ENCODE measurements at places on chromosomes 7 and 10. TPM values are rescaled to one million over a fixed set of nuclear protein-coding genes. Genes with fewer than 3 reads are reported as not detected.

DNA sequence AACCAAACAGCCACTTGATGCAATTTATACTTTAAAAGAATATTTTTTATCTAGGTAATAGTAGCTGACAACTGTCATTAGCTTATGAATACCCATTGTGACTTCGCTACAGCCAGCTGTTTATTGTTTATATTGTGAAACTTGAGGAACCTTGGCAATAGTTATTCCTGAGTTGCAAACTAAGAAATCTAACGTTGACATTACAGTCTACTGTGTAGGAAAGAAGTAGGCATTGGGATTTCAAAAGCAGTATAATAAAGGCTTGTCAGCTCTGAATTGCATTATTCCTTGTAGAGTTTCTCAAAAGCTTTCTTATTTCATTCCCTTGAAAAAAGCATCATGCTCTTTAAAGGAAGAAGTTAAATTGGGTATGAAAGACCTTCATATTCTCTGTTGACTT lies 42.7 kb upstream of the OIT3 start:
- no peak for DNase-seq
- H3K4me3 ChIP-seq = no peak overlapping the region
- H3K4me1 ChIP-seq = no peaks in the 10 kb centered on the region
- H3K36me3 ChIP-seq = no peaks in the 10 kb centered on the region

ANKRD30A gene
- total RNA-seq = not detected

GRCh38 chr7:135792866-135793265 lies 44.3 kb upstream of the FAM180A start:
- no peaks in the 10 kb centered on the region for H3K36me3 ChIP-seq
- no peaks in the 10 kb centered on the region for H3K27me3 ChIP-seq
- no peak overlapping the region for H3K4me3 ChIP-seq
- H3K4me1 ChIP-seq = peaks cover 10% of the 10 kb centered on the region
- DNase-seq = no peak
- no peak overlapping the region for H3K27ac ChIP-seq

GRCh38 chr10:80596391-80597257 lies 58.9 kb downstream of the SH2D4B start:
- peaks cover 6% of the 10 kb centered on the region for H3K4me1 ChIP-seq
- no peak overlapping the region for H3K4me3 ChIP-seq
- DNase-seq = peak; percentile 38
- H3K36me3 ChIP-seq = no peaks in the 10 kb centered on the region
- H3K27ac ChIP-seq = no peak overlapping the region

DNA sequence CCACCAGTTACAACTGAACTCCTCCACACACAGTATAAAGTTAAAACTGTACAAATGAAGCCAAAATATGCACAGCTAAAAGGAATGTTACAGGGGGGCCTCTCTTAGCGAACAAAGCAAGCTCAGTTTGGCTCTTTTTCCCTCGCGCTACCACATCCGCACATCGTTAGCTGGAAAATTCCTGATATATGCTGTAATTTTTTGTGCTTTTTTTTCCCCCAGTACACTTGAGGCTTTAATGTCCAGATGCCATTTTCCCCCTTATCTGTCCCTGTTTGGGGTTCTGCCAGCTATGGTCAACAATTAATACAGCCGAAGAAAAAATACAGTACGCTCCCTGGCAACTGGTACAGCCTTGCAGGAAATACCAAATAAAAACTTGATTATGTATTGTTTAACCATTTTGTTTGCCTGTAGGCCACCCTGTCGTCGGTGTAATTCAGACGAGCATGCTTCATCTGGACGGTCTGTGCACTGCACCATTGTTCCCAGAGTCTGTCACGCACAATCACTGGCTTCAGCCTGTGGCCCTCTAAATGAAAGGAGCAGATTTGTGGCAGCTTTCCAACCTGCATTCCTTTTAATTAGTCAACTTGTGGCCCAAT lies 108.1 kb upstream of the FAM133B start:
- no peaks in the 10 kb centered on the region for H3K36me3 ChIP-seq
- no peak overlapping the region for H3K27ac ChIP-seq
- H3K4me3 ChIP-seq = no peak overlapping the region
- no peak for DNase-seq
- H3K27me3 ChIP-seq = no peaks in the 10 kb centered on the region

DNA sequence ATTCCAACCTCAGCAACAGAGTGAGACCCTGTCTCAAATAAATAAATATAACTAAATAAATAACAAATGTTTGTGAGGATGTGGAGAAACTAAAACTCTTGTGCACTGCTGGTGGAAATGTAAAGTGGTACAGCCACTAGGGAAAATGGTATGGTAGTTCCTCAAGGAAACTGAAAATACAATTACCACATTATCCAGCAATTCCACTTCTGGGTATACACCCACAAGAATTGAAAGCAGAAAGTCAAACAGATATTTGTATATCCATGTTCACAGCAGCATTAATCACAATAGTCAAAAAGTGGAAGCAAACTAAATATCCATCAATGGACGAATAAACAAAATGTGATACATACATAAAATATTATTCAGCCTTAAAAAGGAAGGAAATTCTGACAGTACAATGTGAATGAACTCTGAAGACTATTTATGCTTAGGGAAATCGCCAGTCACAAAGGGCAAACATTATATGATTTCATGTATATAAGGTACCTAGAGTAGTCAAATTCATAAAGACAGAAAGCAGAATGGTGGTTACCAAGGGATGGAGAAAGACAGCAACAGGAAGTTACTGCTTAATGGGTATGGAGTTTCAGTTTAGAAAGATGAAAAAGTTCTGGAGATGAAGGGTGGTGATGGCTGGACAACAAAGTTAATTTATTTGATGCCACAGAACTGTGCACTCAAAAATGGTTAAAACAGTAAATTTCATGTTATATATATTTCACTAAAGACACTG lies 9.8 kb downstream of the ARHGAP12 start:
- no peaks in the 10 kb centered on the region for H3K4me1 ChIP-seq
- no peak for DNase-seq
- H3K36me3 ChIP-seq = no peaks in the 10 kb centered on the region
- H3K27ac ChIP-seq = no peak overlapping the region
- H3K4me3 ChIP-seq = no peak overlapping the region
- no peaks in the 10 kb centered on the region for H3K27me3 ChIP-seq

DNA sequence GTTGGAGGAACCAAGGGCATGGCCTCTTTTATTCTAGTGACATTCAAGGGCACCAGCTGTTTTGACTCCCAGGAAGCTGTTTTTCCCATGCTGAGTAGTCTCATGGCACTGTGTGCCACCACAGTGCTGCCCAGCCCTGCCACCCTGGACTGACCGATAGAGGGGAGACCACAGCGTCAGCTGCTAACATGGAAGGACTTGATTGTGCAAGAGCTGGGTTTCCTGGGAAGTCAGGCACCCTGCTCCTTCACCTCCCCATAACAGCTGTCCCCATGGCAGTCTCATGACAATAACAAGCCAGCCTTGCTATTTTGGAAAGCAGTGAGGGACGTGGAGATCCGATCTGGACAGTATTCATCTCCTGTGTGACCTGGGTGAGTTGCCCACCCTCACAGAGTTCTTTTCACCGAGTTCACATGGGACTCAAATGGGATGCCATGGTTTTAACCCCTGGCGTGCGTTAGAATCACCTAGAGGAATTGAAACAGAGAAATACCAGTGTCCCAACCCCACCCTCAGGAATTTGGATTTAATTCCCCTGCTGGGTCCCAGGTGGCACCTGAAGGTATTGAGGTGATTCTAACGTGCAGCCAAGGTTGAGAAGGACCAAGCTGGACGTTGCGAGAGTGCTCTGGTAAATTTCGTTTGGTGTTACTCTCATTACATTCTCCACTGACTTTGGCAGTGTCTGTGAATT lies 174.8 kb downstream of the CELF2 start:
- H3K27ac ChIP-seq = no peak overlapping the region
- no peak for DNase-seq
- no peaks in the 10 kb centered on the region for H3K27me3 ChIP-seq

DNA sequence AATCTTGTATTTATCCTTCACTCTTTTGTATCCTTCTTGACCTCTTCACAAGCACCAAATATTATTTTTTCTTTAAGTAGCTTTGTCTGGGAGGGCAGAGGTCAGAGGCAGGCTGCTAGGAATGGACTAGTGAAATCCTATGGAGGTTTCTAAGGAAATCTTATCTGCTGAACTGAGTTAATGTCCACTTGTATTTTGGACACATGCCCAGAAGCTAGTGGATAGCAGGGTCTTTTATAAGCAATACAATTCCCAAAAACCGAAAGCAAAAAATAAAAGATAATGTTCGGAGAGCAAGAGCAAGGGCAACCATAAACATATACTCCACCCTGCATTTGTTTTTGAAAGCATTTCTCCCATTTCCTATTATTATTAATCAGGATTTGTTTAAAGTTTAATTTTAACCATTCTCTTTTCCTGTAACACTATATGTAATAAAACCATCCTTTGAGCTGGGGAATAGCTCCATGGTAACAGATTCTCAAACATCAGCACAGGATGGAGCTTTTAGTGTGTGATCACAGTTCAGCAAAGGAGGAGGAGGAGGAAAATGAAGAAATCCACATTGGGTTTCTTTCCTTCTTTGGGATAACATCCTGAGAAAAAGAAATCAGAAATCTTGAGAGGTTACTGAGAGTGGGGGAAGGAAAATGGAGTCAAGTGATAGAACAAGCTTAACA lies 328.2 kb upstream of the LRRN3 start:
- H3K36me3 ChIP-seq = no peaks in the 10 kb centered on the region
- no peak for DNase-seq
- no peak overlapping the region for H3K4me3 ChIP-seq
- no peaks in the 10 kb centered on the region for H3K27me3 ChIP-seq

GRCh38 chr7:141276031-141276430 lies 202.2 kb downstream of the TMEM178B start:
- H3K4me3 ChIP-seq = no peak overlapping the region
- H3K4me1 ChIP-seq = peaks cover 3% of the 10 kb centered on the region
- DNase-seq = peak; percentile 41
- no peaks in the 10 kb centered on the region for H3K27me3 ChIP-seq
- H3K36me3 ChIP-seq = no peaks in the 10 kb centered on the region

DNA sequence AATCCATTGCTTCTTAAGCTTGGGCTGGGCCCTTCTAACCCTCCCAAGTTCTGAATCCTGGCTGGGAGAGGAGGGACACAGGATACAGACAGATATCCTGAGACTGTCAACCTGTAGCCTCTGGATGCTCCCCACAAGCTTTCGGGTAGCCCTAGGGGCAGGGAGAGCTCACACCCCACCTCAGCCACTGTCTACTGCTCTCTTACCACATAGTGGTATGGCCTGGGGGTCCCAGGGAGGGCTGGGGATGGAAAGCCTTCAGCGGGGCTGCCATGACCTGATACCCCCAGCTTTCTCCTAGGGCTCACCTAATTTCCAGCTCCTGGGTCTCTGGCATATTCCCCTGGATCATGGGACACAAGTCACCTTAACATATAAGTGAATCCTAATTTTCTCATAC lies 25.1 kb downstream of the CRHR2 start:
- H3K36me3 ChIP-seq = no peaks in the 10 kb centered on the region
- no peak for DNase-seq
- no peak overlapping the region for H3K27ac ChIP-seq
- H3K4me3 ChIP-seq = no peak overlapping the region
- no peaks in the 10 kb centered on the region for H3K4me1 ChIP-seq

- H3K27ac ChIP-seq = no peak overlapping the region
- H3K4me3 ChIP-seq = no peak overlapping the region
- no peaks in the 10 kb centered on the region for H3K36me3 ChIP-seq
- no peaks in the 10 kb centered on the region for H3K4me1 ChIP-seq
- no peaks in the 10 kb centered on the region for H3K27me3 ChIP-seq
- DNase-seq = no peak
Measured at GRCh38 chr10:63744060-63744941, 223.1 kb downstream of the REEP3 start.

PIK3CG gene
- 2.2 TPM for total RNA-seq

- H3K27me3 ChIP-seq = no peaks in the 10 kb centered on the region
- no peak overlapping the region for H3K27ac ChIP-seq
- no peak for DNase-seq
- H3K4me1 ChIP-seq = no peaks in the 10 kb centered on the region
- no peaks in the 10 kb centered on the region for H3K36me3 ChIP-seq
Measured at GRCh38 chr7:107047902-107048782, 3.6 kb downstream of the PRKAR2B start.

DNA sequence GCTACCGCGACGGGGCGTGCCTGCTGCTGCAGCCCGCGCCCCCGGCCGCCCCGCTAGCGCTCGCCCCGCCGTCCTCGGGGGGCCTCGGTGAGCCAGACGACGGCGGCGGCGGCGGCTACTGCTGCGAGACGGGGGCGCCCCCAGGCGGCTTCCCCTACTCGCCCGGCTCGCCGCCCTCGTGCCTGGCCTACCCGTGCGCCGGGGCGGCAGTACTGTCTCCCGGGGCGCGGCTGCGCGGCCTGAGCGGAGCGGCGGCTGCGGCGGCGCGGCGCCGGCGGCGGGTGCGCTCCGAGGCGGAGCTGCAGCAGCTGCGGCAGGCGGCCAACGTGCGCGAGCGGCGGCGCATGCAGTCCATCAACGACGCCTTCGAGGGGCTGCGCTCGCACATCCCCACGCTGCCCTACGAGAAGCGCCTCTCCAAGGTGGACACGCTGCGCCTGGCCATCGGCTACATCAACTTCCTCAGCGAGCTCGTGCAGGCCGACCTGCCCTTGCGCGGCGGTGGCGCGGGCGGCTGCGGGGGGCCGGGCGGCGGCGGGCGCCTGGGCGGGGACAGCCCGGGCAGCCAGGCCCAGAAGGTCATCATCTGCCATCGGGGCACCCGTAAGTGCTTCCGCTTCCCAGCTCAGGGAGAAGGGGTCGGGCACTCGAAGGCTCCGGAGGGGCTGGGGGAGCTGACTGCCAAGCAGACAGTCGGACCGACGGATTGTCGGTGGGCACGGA lies 761 bp downstream of the PTF1A start:
- no peak overlapping the region for H3K4me3 ChIP-seq
- H3K4me1 ChIP-seq = no peaks in the 10 kb centered on the region
- no peak overlapping the region for H3K27ac ChIP-seq
- DNase-seq = no peak
- H3K27me3 ChIP-seq = peaks cover 22% of the 10 kb centered on the region

DNA sequence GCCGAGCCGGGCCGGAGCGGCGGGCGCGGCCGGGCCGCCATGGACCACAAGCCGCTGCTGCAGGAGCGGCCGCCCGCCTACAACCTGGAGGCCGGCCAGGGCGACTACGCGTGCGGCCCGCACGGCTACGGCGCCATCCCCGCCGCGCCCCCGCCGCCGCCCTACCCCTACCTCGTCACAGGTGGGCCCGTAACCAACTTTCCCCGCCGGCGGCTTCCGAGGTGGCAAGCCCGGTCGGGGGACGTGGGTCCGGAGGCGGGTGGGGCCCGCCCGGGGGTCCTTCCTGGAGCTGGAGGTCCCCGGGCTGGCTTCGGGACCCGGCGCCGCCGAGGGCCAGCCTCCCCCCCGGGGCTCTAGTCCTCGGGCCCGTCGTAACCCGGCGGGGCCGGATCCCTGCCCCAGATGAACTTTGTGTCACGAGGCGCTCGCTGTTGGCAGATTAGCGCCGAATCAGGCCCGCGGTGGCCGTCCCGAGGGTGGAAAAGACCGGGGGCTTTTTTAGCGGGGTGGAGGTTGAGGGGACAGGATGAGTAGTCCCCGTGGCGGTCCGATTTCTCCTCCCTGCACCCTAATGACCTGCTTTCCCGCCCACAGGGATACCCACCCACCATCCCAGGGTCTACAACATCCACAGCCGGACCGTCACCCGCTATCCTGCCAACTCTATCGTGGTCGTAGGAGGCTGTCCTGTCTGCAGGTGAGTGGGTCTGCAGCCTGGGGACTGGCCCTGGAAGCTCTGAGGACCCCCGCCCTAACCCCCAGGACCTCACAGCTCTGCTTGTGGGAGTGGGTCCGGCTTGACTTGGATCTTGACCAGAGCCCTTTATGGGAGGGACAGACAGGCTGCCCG lies 496 bp downstream of the BRI3 start:
- H3K4me1 ChIP-seq = peaks cover 44% of the 10 kb centered on the region
- H3K36me3 ChIP-seq = no peaks in the 10 kb centered on the region
- peak; percentile 52 for DNase-seq

- no peak overlapping the region for H3K27ac ChIP-seq
- H3K4me1 ChIP-seq = no peaks in the 10 kb centered on the region
- no peak overlapping the region for H3K4me3 ChIP-seq
- no peaks in the 10 kb centered on the region for H3K36me3 ChIP-seq
- no peaks in the 10 kb centered on the region for H3K27me3 ChIP-seq
Measured at GRCh38 chr7:131774419-131775220, 218.2 kb upstream of the PODXL start.

All from thyroid gland (tissue), 4 donors.